ENCODE measurements at places on chromosomes 12 and 14. TPM values are rescaled to one million over a fixed set of nuclear protein-coding genes. Genes with fewer than 3 reads are reported as not detected.

Gene PZP
- not detected for total RNA-seq

GRCh38 chr12:109919456-109919855, 19.4 kb downstream of the TCHP start:
- no peak for DNase-seq

- no peak for DNase-seq
Measured at GRCh38 chr14:68655021-68655831, 137.6 kb downstream of the ZFP36L1 start.

- no peak for DNase-seq
Measured at GRCh38 chr12:57894399-57895292, 46.7 kb upstream of the ATP23 start.
